NCI-H1092 (cell line): ENCODE measurements at places on chromosomes 1 and 21.
A peak's percentile ranks its signal among the peaks of the same experiment; 100 is the strongest.

- no peak for DNase-seq
These were observed 320.4 kb downstream of the RWDD3 start for GRCh38 chr1:95554408-95554807.

GRCh38 chr21:25500598-25500997 lies 106.7 kb downstream of the MRPL39 start:
- no peak for DNase-seq

- no peak for DNase-seq
These were observed 421.3 kb upstream of the ADGRL2 start for GRCh38 chr1:81379430-81379829.

DNA sequence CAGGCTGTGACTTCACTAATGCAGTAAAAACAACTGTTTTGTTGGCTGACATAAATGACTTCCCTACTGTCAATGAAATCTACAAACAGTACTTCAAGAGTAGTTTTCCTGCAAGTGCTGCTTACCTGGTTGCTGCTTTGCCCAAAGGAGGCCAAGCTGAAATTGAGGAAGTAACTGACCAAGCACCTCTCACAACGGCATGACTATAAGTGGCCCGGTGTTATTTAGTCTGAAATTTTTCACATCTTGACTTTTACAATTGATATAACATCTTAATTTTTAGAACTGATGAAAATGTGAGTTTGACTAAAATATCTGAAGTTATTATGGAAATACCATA lies 274.9 kb upstream of the NR5A2 start:
- DNase-seq = no peak

DNA sequence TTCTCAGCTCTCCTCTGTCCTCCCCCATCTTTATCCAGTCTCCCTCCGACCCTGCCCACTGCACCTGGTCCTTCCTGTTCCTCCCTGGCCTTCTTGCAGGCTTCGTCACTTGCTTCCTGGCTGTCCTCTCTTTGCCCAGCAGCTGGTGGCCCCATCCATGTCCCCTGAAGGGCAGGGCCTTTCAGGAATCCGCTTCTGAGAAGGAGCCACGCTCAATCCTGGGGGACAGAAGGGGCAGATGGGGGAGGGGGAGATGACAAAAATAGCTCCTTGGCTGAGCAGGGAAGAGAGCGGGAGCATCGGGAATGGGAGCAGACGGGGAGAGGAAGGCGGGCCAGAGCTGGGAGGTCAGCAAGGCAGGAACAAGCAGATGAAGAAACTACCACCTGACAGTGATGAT lies 40.7 kb downstream of the SLC30A1 start:
- no peak for DNase-seq

DNA sequence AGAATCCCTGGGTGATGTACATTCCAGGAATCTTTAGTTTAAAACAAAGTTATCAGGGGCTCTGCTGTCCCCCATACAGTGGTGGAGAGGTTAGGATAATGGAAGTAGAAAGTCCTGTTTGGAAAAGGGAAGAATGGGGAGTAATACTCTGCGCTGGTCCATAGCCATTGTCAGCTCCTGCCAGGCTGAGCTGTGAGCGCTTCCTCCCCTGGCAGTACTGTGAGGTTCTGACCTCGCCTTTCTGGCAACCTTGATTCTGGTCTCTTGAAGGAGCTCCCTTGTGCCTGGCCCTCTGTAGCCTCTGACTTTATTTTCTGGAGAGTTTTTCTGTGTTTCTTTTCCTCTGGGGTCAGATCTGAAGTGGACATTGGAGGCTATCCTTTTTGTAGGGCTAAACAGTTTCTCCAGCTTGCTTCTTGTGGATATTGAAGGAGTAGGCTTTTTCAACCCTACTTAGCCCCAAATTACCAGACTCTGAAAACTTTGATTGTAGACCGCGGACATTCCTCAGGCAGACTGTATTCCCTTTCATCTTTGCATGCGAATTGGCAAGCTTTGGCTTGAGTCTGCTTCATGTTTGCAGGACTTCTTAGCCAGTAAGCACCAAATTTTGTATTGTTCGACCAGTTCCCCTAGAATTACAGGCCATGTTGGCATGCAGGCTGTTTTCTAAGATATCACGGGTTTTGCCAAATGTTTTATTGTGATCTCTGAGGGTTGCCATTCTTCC lies 13.8 kb downstream of the UBE4B start:
- DNase-seq = no peak

GRCh38 chr1:55316502-55316901 lies 101.3 kb upstream of the USP24 start:
- DNase-seq = no peak

DNA sequence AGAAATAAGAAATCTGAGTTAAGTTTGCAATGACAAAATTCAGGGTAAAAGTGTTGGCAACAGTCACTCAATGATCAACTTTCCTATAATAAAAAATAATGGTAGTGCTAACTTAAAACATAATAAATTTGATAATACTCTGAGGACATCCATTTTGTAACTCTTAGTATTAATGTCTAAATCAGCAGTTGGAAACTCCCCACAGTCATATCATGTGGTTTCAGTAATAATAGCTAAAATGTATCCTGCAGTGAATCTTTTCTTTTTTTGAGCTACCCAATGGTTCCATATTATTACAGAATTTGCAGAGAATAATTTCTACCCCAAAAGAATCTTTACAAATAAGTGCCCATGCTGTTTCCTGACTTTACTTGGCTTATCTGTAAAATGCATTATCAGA lies 286.7 kb downstream of the PTPRC start:
- no peak for DNase-seq

GRCh38 chr1:220882061-220882891 lies 3.0 kb downstream of the HLX start:
- DNase-seq = no peak

GRCh38 chr1:194073833-194074232 lies 887.4 kb upstream of the B3GALT2 start:
- no peak for DNase-seq

DNA sequence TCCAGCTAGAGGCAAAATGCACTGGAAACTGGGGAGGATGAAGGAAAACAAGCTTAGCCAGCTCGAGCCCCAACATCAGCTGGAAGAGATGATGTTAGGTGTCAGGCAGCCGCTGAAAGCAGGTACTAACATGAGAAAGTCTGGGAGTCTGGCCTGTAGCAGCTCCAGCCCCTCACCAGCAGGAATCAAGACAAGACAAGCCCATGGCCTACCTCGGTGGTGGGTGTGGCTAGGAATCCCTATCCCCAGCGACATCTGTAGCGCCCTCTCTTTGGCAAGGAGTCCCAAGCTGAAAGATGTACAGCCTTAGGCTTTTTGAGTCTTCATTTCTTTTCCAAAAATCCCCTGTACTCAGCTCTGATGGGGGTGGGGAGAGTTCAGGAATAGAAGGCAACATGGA lies 2.6 kb downstream of the DLGAP3 start:
- no peak for DNase-seq

DNA sequence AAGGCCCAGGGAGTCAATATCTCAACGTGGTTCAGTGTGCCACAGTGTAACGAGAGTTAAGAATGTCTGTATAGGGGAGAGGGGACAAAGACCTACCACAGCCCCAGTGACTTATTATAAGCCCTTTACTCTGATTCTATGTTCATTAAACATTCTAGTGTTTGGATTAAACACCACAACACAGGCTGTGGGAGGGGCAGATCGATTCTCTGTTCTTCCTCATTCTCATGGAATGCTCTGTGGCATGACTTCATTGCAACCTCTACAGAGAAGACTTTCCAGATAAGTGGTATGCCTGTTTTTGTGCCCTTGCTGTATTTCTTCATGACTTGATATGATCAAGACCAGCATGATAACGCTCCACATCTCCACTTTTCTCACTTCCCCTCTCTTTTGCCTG lies 39.0 kb upstream of the CD5L start:
- no peak for DNase-seq

- DNase-seq = no peak
These were observed 17.4 kb downstream of the DEPDC1 start for GRCh38 chr1:68479501-68479900.

GRCh38 chr1:81228926-81229325 lies 571.8 kb upstream of the ADGRL2 start:
- no peak for DNase-seq

GRCh38 chr21:33931799-33932390 lies 16.3 kb upstream of the ATP5PO start:
- no peak for DNase-seq

- no peak for DNase-seq
These were observed 92.6 kb upstream of the NEK7 start for GRCh38 chr1:198064181-198064580.

DNA sequence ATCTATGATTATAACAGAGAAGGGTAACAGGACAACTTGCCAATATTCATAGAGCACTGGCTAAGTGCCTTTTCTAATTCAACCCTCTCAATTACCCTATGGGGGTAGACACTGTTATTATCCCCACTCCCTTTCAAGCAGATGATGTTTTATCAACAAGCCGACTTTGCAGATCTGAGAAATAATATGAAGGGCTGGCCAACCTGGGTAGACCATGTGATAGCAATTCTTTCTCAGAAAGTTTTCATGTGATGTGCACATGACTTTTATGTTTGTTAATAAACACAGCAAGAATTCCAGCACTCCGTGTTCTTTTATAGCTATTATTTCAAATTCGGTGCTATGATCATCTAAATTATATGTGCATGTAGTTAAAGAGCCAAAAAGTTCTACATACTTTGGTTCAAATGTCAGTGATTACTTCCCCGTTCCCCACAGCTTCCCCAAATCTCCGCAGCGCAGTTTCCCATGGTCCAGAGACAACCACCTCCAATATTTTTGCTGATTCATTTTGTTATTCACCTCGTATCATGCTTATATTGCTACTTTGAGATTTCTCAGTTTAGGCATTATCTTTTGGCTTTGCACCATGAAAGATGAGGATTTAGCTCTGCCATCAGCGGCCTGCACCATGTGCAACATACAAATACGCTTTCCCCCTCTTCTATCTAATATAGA lies 96.7 kb upstream of the GADD45A start:
- DNase-seq = no peak

DNA sequence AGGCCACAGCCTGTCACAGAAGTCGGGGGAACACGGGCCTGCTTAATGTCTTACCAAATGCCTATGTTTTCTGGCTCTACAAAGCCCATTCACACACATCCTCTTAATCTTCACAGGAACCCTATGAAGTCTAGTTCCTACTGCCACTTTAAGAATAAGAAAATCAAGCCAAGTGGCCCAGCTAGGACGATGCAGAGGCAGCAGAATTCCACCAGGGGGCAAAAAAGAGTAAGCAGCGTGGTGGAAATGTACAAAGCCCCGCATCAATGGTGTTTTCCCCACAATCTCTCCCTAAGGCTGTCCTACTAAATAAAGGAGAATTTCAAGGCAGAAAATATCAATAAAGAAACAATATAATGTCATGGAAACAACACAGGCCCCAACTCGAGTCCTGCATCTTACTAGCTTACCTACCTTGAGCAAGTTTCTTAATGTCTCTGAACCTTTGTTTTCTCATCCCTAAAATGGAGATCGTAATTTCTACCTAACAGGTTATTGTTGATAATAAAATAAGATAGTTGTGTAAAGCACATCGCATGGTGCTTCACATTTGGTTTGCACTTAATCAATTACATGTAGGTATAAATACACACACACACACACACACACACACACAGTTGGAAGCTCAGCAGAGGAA lies 21.4 kb downstream of the SEC16B start:
- peak; percentile 67 for DNase-seq

GRCh38 chr1:158077411-158078256 lies 84.2 kb downstream of the KIRREL1 start:
- DNase-seq = no peak

GRCh38 chr1:219783605-219784235 lies 144.6 kb downstream of the SLC30A10 start:
- DNase-seq = no peak

- no peak for DNase-seq
These were observed 38.3 kb downstream of the ELK4 start for GRCh38 chr1:205593532-205593931.

DNA sequence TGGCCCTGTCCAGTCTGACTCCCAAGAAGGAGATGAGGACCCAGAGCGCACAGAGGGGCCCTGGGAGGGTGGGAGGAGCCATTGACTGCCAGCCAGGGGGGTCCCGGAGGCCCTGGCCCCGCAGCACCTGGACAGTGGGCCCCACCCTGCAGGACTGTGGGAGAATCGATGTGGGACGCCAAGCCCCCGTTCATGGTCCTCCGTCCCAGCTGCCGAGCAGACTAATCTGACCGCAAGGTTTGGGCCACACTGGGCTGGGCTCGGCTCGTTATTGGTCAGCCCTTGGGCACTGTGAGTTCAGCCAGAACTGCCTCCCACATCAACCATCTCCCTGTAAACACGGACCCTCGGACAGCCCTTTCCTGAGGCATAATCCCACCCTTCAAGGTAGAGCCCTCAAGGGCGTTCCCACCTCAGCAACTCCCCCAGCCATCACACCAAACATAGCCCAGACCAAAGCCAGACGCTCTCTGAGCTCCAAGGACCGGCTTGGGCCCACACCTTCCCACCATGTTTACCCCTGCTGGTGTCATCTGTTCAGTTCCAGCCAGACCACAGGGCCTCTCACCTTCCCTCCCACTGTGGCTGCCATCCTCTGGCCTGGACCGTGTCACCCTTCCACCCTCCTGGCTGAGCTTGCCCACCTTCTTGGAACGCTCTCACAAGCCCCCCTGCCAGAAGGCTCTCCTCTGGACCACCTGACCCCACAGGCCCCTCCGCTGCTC lies 16.2 kb upstream of the POFUT2 start:
- DNase-seq = no peak

GRCh38 chr1:170001266-170001665 lies 73.2 kb downstream of the KIFAP3 start:
- DNase-seq = no peak
